Hair follicular keratinocyte (primary cell): ENCODE measurements at places on chromosomes 2 and 18. TPM values are rescaled to one million over a fixed set of nuclear protein-coding genes. Genes with fewer than 3 reads are reported as not detected.

Gene SULT1C4
- not detected in 2 replicates for total RNA-seq

Gene CFC1
- total RNA-seq, result not detected in 2 replicates

Gene SNORC
- 0.04 and 1.2 TPM in 2 replicates for total RNA-seq

Gene DYNAP
- not detected in 2 replicates for total RNA-seq

Gene ZBTB7C
- 0.04 and 0.23 TPM in 2 replicates for total RNA-seq

Gene CCDC138
- total RNA-seq, result 2.3 and 10.7 TPM in 2 replicates

Gene CDH19
- not detected in 2 replicates for total RNA-seq

Gene PFN4
- 0.39 TPM in 1 of 2 replicates, not detected in the other for total RNA-seq

Gene FRZB
- total RNA-seq, result 0.08 TPM in 1 of 2 replicates, not detected in the other

Gene ALPP
- not detected in 2 replicates for total RNA-seq

Gene TEX44
- not detected in 2 replicates for total RNA-seq

Gene NR4A2
- total RNA-seq, result 0.11 and 0.31 TPM in 2 replicates

Gene GREB1L
- 1.8 and 3.6 TPM in 2 replicates for total RNA-seq

Gene CACNB4
- 0.04 and 0.08 TPM in 2 replicates for total RNA-seq

Gene SLC19A3
- total RNA-seq, result 0.08 and 6.6 TPM in 2 replicates

Gene UNC80
- under 0.01 TPM in 1 of 2 replicates, not detected in the other for total RNA-seq

Gene PPIL3
- total RNA-seq, result 42.1 and 51.1 TPM in 2 replicates
